LNCaP clone FGC (cell line): ENCODE measurements at places on chromosomes 16 and 17.

DNA sequence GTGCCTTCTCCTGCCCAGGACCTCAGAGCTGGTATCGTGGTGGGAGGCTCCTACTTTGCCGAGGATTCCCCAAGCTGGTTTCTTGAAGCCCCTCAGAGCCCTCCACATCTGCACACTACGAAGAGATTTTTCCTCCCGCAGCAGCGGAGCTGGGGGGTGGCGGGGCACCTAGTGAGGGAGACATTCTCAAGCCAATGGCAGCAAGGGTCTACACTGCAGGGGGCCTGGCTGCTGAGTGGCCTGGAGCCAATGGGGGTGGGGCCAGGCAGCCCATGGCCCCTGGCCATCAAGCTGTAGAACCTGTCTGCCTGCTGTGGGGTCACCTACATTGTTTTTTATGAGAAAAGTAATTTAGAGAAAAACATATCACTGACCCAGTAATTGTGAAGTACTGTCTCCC is 5.0 kb downstream of the SLC26A11 start:
- no peak for DNase-seq

DNA sequence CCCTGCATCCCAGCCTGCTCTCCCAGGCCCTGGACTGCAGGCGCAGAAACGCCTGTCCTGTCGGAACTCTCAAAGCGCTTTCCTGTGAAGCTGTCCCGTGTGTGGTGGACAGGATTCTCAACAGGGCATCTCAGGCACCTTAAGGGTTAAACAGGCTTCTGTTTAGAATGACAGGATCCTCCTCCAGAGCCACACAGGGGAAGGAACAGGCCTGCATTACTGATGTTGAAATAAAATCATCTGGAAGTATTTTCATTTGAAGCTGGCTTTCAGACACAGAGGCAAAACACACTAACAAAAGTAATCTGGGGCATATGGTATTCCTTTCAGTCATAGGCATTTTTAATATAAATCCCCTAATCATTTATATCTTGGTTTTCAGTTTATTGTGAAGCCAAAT is 7.4 kb downstream of the HS3ST3A1 start:
- no peak for DNase-seq

DNA sequence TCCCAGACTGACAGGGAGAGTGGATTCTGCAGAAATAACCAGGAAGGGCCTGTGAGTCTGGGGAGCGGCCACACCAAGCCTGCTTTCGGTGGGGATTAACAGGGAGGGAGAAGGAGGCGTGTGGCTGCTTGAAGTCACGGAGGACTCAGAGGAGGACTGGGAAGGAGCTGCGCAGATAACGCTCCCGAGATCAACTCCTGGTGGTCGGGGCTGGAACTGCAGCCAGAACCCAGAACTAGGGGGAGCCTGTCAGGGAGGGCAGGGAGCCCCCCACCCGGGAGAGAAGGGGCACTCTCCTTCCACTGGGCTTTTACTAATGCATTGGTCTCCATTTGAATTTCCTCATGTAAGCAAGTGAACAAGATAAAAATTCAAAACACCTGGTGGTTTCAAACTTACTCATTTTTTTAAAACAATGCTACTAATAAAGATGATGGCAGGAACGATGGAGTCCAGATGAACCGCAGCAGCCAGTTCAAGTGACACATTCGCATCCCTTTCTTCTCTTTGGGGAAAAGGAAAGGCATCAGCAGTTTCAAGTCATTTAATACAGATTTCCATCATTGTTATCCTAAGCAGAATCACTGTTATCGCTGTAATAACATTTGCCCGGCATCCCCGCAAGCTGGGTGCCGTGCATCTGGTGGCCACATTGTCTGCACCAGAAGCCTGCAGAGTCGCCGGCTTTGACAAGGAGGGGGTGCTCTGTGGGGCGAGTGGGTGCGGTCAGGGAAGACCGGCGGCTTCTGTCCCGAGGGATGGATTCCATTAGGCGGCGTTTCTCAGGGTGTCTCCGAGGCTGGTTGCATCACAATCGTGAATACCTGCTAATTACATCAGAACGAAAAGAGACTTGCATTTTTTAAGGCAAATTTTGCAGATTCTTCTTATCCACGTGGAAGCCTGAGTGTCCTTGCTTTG is 183.0 kb downstream of the FOXL1 start:
- no peak for DNase-seq

GRCh38 chr17:79626156-79626890 is 15.5 kb upstream of the RBFOX3 start:
- DNase-seq, result no peak

GRCh38 chr17:73733517-73733916 is 89.3 kb upstream of the SDK2 start:
- DNase-seq, result no peak

DNA sequence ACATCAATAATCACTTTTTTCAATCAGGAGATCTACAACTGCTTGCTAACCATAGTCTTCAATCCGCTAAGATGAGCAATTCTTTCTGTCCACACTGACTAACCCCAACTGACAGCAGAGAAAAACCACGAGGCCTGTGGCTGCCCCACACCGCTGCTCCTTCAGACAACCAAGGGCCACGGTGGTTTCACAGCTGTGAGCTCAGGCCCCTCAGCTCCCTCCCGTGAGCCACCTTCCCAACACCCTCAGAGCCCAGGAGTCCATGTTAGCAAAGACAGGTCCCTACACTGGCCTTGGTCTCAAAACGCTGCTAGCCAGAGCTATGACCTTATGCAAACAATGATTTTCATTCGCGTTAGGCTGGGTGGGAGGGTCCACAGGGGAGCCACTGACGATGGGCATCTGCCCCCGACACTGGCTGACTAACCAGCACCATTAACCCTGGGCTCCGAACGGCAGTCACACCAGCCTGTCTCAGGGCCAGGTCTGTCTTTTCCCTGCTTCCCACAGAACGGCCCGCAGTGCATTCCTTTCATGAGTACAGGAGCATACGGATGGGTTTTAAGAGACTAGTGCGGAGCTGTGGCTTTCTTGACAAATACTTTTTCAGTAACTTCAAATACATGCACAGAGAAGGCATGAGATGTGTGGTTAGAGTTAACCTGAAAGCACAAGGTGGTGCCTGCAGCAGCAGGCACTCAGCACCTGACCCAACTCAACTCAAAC is 67.3 kb downstream of the ANKRD11 start:
- no peak for DNase-seq

GRCh38 chr17:51533219-51533618 is 272.9 kb downstream of the UTP18 start:
- DNase-seq, result no peak

GRCh38 chr16:2702871-2703745 is 16.9 kb downstream of the PRSS27 start:
- DNase-seq, result peak; percentile 94

GRCh38 chr17:65228734-65229620 is 91.8 kb downstream of the RGS9 start:
- no peak for DNase-seq

- DNase-seq, result no peak
These were observed 826 bp downstream of the UNC119 start for GRCh38 chr17:28551421-28552175.
